Left hindlimb (tissue), 1 donor: ENCODE measurements at places on chromosomes 13 and 19.

- no peak for DNase-seq
Observed at GRCh38 chr13:75633285-75633684, 2.8 kb upstream of the LMO7 start.

GRCh38 chr19:16005925-16006324 is 57.1 kb downstream of the OR10H4 start:
- no peak for DNase-seq

GRCh38 chr13:53200498-53201453 is 172.2 kb downstream of the OLFM4 start:
- DNase-seq, result peak; percentile 71

- DNase-seq, result peak; percentile 81
Observed at GRCh38 chr19:19540715-19541515, 2.9 kb downstream of the CILP2 start.

DNA sequence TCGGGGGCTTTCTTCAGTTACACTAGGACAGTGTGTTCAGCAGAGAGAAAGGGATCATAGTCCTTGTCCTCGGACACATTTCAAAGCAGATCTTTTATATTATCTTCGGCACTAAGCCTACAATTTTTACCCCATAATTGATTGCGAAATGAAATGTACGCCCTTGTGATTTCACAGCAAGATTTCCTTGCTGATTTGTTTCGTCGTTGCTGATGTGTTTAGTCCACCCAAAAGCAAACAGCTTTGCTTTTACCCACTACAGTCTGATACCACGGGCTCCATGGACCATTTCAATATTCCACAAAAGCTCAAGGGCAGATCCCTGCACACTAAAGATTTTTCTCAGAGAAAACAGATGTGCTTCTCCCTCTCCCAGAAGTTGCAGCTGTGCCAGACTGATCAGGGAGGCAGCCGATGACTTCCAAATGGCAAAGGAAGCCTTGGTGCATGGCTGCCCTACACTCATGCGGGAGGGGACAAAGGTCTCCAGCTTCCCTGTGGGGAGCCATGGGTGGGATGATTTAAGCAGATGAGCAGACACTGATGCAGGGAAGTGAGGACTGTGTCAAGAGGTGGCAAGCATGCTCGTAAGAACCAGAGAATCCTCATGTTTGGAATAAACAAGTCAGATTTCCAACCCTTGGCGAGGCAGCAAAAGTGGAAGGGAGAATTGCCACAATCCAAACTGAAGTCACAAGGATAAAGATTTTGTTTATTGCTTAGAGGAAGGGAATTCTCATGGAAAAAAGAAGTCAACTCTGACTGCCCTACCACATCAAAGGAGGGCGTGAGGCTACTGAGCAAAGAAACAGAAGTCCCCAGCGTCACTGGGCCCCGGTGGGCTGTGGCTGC is 81.1 kb downstream of the STK24 start:
- peak; percentile 57 for DNase-seq
